ENCODE measurements at places on chromosomes 5 and 9.

DNA sequence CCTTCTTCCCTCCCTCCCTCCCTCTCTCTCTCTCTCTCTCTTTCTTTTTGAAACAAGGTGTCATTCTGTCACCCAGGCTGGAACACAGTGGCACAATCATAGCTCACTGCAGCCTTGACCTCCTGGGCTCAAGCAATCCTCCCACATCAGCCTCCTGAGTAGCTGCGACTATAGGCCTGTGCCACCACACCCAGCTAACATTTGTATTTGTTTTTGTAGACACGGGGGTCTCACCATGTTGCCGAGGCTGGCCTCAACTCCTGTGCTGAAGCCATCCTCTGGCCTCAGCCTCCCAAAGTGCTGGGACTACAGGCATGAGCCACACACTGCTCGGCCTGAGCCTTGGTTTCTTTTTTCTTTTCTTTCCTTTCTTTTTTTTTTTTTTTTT lies 45.8 kb downstream of the PLPP7 start:
- H3K4me3 ChIP-seq: no peak overlapping the region
- no peak overlapping the region for H3K27ac ChIP-seq
- H3K36me3 ChIP-seq: no peaks in the 10 kb centered on the region
- no peak for DNase-seq
- no peaks in the 10 kb centered on the region for H3K27me3 ChIP-seq
- peaks cover 13% of the 10 kb centered on the region for H3K4me1 ChIP-seq

DNA sequence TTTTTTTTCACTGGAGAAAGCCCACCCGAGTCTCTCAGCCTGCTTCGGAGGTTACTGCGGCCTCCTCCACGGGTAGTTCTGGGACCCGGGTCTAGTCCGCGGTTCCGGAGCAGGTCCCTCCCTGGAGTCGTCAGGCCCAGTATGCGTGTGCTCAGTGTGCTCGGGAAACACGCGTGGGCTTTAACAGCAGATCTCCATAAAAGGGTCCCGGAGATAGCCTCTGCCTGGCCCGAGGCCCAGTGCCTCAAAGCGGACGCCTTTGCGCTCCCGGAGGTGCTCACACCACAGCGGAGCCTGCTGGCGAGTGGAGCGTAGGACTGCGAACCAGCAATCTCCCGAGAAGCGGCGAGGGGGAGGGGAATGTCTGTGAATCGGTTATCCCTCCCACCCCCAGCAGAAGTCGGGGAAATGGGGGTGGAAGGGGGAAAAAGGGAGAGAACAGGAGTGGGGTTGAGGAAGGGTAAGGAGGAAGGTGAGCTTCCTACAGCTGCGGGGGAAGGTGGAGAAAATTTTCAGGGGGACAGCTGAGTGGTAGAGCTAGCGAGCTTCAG lies 28.7 kb downstream of the CDKN2A start:
- H3K4me1 ChIP-seq: peaks cover 22% of the 10 kb centered on the region
- H3K27me3 ChIP-seq: peaks cover 75% of the 10 kb centered on the region
- H3K27ac ChIP-seq: no peak overlapping the region

- peaks cover 34% of the 10 kb centered on the region for H3K36me3 ChIP-seq
- peak overlapping the region; percentile 66 for H3K4me3 ChIP-seq
- DNase-seq: no peak
- H3K27ac ChIP-seq: no peak overlapping the region
- peaks cover 3% of the 10 kb centered on the region for H3K27me3 ChIP-seq
- H3K4me1 ChIP-seq: peaks cover 26% of the 10 kb centered on the region
Observed at GRCh38 chr9:128204858-128205257, 1.7 kb downstream of the DNM1 start.

DNA sequence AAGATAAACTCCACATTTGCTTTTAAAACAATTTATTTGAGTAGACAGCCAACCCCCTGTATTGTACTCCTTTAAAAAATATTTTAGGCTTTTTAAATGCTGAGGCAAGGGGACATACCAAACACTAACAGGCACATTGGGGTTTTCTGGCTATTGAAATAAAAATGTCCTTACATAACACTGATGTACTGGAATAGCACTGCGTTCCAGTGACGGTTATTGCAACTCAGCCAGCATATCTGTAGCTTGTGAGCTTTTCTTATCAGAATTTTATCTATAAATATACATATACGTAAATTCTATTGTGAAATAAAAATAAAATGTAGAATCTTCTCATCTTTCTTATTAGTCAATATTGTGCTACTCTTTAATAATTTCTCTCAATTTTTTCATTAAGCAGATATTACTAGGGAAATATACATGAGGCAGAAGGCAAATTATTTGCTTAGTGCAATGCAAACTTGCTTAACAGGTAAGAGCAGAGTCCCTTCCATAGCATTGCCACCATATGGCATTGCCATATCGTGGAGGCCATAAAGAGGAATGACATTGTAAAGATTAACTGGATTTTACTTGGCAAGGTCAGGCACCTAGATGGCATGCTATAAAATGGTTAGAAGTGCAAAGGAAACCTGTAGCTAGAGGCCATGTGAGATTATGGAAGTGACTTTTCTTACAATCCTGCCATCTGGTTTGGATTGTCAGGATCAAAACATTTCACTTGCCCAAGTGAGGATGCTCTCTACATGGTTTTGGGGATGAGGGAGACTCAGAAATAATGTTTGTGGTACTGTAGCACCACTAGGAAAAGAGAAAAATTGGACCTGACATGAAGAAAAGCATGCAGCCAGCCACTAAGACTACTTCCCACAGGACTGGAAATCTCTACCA lies 94.8 kb upstream of the CDKN2B start:
- no peak for DNase-seq
- no peaks in the 10 kb centered on the region for H3K4me1 ChIP-seq
- no peaks in the 10 kb centered on the region for H3K36me3 ChIP-seq

- peaks cover 10% of the 10 kb centered on the region for H3K4me1 ChIP-seq
- DNase-seq: no peak
- H3K27ac ChIP-seq: no peak overlapping the region
Observed at GRCh38 chr5:163565492-163565891, 60.1 kb downstream of the MAT2B start.

DNA sequence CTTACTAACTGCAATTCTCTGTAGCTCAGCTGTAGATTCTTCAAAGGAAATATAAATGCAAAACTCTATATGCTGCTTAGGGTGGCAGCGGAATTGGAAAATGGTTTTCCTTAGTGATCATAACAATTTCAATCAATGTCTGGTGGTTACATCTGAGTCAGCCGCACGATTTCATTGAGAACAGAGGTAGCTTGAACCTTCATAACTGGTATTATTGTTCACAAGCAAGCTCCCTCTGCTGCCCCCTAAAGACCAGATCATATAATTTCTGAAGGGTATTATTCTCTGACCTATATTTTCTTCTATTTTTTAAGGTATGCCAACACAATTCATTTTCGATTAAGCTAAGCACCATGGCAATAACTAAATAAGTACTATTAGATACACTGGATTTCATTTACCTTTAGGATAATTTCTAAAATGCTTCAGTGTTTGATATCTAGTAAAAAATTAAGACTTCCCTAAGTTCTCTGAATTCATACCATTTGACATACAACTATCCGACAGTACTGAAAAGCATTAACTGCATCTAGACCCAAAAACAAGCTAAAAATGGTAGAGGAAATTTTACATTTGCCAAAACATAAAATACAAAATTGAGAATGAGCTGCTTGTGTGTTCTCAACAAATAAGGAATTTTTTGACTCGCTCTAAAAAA lies 181.1 kb upstream of the SPEF2 start:
- no peaks in the 10 kb centered on the region for H3K36me3 ChIP-seq
- H3K4me1 ChIP-seq: no peaks in the 10 kb centered on the region
- H3K4me3 ChIP-seq: no peak overlapping the region
- no peak overlapping the region for H3K27ac ChIP-seq
